ENCODE measurements at places on chromosomes 6 and 20. TPM values are rescaled to one million over a fixed set of nuclear protein-coding genes. Genes with fewer than 3 reads are reported as not detected.

Gene AIF1
- not detected for total RNA-seq

Gene BMP7
- 3.6 TPM for total RNA-seq

DNA sequence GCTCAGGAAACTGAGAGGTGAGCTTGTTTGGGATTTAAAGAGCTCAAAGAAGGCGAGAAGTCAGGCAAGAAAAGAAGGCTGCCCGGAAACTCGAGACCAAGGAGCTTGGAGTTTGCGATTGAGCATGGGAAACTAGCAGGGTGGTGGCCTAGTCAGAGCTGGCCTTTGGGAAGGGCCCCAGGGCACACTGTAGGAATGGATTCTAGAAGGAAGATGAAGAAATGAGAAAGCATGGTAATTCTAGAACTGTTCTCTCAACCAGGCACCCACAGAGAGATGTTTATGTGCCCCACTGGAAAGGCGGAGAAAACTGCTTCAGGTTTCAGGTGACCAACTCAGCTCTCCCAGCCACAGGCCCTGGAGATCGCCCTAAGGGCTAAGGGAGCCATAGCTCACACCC is 126.2 kb downstream of the FOXO3 start:
- no peak for DNase-seq

DNA sequence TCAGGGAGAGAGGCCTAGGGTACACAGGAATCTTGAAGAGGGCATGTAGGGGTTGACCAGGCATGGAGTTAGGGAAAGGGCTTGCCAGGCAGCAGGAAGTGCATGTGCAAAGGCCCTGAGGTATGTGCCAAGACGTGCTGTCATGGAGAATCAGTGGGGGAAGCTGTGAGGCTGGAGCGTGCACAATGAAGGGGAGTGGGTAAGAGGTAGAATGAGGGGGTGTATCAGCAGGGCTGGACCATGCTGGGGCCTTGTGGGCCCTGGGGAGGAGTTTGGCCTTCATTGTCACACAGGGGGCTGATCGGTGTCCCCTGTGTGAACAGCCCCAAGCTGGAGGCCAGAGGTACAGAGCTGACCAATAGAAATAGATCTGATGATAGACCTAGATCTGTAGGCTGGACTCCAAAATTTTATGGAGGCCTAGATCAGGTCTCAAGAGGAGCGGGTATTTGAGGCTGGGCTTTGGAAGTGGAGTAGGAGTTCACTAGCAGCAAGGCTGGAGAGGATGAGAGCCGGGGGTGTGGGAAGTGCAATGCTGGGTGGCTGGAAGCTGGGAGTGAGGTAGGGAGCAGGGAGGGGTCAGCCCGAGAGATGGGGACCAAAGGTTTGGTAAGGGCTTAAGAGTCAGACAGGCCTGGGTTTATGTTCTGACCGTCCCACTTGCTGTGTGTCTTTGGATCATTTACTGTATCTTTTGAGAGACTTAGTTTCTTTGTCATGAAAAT is 3.0 kb downstream of the SRC start:
- DNase-seq, result no peak

- no peak for DNase-seq
These were observed 109.0 kb downstream of the PRND start for GRCh38 chr20:4830696-4831095.

DNA sequence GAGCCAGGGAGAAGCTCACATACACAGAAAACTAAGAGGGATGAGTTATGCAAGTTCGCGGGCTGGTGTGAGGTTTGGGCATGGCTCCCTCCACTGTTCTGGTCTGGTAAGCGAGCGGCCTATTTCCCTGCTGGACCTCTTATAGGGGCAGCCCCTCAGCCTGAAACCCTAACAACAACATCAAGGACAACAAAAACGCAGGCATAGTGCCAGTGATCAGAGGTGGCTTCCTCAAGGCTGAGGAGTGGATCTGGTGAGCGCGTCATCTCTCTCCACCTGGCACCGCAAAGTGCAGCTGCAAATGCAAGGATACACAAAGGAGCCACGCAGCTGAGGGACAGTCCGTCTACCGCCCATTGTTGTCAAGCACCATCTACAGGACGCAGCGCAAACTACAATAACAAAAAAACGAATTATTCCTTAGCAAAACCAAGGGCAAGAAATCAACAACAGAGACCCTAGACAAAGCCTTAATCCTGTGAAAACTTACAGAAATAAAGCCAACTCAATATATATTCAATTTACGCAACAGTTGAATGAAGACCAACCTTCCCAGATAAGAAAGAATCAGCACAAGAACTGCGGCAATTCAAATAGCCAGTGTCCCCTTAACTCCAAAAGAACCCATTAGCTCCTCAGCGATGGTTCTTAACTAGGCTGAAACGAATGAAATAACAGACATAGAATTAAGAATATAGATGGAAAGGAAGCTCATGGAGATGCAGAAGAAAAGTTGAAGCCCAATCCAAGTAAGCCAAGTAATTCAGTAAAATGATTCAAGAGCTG is 9.2 kb upstream of the DEFB110 start:
- no peak for DNase-seq

DNA sequence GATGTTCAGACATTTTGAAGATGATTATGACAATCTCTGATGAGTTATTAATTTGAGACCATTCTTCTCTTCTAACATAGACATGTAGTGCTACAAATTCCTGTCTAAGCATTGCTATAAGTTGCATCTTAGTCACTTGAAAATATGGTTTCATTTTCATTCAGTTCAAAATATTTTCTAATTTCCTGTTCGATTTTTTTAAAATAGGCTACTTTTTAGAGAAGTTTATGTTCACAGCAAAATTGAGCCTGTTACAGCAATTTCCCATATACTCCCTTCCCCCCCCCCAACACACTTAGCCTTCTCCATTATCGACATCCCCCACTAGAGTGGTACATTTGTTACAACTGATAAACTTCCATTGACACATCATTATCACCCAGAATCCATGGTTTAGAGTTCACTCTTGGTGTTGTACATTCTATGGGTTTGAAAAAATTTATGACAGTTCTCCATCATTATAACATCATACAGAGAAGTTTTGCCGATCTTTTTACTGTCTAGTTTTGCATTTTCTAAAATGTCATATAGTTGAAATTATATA is 31.2 kb downstream of the PLAGL1 start:
- DNase-seq, result no peak

DNA sequence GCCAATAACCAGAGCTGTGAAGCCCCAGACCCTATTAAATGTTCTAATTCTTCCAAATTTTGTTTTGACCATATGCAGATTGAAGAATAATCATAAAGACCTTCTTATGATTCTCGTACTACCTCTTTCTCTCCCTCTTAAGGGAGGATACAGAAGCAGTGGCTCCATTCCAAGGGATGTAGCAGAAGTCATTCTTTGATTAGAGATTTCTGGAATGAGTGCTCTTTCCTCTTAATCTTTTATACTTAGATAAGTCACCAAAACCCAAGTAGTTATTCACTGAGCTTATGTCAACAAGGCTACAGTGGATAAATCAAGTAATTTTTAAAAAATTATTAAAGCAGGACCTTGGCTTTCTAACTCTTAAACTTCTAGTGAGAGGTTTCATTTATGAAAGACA is 266.0 kb upstream of the STXBP5 start:
- no peak for DNase-seq

Measured in glomerular endothelial cell (primary cell).